Activated CD4-positive, alpha-beta T cell treated with anti-CD3 and anti-CD28 coated beads, Interleukin-2, amount 10 ng/mL, durations not matched to agents 24 days and 14 days (primary cell): ENCODE measurements at places on chromosomes 16 and 17. TPM values are rescaled to one million over a fixed set of nuclear protein-coding genes. Genes with fewer than 3 reads are reported as not detected.

- no peak overlapping the region for H3K4me3 ChIP-seq
- peaks cover 18% of the 10 kb centered on the region for H3K4me1 ChIP-seq
- H3K27me3 ChIP-seq: no peaks in the 10 kb centered on the region
Observed at GRCh38 chr16:50185005-50185505, 31.9 kb downstream of the TENT4B start.

GRCh38 chr17:9116311-9116835 is 95.1 kb downstream of the NTN1 start:
- no peak for DNase-seq
- H3K27ac ChIP-seq: no peak overlapping the region
- H3K4me3 ChIP-seq: peak overlapping the region; percentile 32

- no peak overlapping the region for H3K27ac ChIP-seq
- no peak overlapping the region for H3K4me3 ChIP-seq
- DNase-seq: no peak
- no peaks in the 10 kb centered on the region for H3K27me3 ChIP-seq
- H3K36me3 ChIP-seq: no peaks in the 10 kb centered on the region
- peaks cover 15% of the 10 kb centered on the region for H3K4me1 ChIP-seq
Observed at GRCh38 chr16:11972128-11972527, 4.4 kb upstream of the SNX29 start.

- no peak overlapping the region for H3K4me3 ChIP-seq
- DNase-seq: no peak
- no peak overlapping the region for H3K27ac ChIP-seq
- H3K4me1 ChIP-seq: no peaks in the 10 kb centered on the region
- H3K27me3 ChIP-seq: peaks cover 2% of the 10 kb centered on the region
- no peaks in the 10 kb centered on the region for H3K36me3 ChIP-seq
Observed at GRCh38 chr16:71351558-71351901, 7.0 kb upstream of the CALB2 start.

DNA sequence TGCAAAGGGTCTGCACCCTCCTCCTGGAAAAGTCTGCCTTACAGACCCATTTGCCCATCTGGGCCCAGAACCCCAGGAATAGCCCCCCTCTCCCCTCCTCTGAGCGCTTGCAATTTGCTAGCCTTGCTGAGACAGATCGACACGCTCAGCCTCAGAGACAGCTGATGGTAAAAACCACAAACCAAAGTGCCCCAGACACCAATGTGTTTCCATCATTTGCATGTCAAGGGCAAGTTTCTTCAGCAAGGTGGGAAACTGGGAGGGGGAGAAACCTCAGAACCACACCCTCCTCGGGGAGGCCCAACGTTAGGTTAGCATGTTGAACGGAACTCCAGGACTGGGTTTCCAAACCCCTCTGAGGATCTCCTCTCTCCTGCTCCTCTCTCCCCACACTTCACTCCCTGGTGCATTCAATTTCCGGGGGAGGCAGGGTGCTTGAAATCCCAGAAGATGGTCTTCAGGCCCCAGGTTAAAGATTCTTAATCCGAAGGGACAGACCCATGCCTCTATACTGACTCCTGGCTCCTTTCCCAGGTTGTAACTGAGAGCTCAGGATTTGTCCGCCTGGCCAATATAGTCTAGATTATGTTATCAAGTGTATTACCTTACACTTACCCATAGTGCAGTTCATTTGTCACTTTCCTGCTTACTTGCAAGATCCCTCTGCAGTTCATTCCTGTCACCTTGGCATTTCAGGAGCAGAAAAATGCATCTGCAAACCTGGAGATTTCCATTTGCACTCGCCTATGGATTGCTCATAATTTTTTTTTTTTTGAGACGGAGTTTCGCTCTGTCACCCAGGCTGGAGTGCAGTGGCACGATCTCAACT is 1.3 kb upstream of the CUEDC1 start:
- no peak overlapping the region for H3K27ac ChIP-seq
- H3K27me3 ChIP-seq: peaks cover 58% of the 10 kb centered on the region
- no peaks in the 10 kb centered on the region for H3K36me3 ChIP-seq

GRCh38 chr16:77171745-77172635 is 19.0 kb upstream of the MON1B start:
- no peaks in the 10 kb centered on the region for H3K36me3 ChIP-seq
- H3K4me1 ChIP-seq: no peaks in the 10 kb centered on the region

DNA sequence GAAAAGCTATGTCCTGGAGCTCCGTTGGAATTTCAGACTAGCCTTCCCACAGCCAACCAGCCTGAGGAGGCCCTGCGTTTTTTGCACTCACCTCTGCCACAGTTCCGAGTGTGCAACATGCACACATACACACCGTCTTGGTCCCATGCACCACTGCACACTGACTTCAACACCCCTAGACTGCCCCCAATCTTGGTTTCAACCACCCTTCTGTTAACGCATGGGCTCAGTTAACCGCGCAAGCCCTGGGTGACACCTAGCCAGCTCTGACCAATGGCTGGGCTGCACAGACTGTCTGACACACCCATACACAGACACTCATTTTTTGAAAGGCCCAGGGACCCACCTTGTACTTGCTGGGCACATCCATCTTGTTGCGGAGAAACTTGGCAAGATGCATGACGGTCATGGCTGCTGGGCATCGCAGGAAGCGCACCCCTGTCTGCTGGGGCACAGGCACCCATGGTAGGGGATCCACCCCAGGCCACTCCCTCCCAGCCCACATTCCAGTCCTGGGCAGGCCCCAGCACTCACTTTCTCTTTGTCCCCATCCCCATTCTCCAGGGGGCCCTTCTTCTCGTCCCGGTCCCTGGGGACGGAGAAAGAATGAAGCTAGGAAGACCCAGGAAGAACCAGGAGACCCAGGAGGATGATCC is 8.0 kb downstream of the CISD3 start:
- H3K36me3 ChIP-seq: peaks cover 2% of the 10 kb centered on the region
- H3K27me3 ChIP-seq: no peaks in the 10 kb centered on the region
- peaks cover 29% of the 10 kb centered on the region for H3K4me1 ChIP-seq
- no peak overlapping the region for H3K27ac ChIP-seq
- no peak overlapping the region for H3K4me3 ChIP-seq

- no peak for DNase-seq
- H3K27me3 ChIP-seq: no peaks in the 10 kb centered on the region
- peaks cover 25% of the 10 kb centered on the region for H3K4me1 ChIP-seq
Observed at GRCh38 chr17:29665481-29665810, 42.7 kb upstream of the CORO6 start.

- H3K27me3 ChIP-seq: peaks cover 6% of the 10 kb centered on the region
- no peak overlapping the region for H3K4me3 ChIP-seq
- H3K4me1 ChIP-seq: peaks cover 15% of the 10 kb centered on the region
- DNase-seq: no peak
- no peaks in the 10 kb centered on the region for H3K36me3 ChIP-seq
Observed at GRCh38 chr17:36667922-36668321, 66.5 kb downstream of the MRM1 start.

DNA sequence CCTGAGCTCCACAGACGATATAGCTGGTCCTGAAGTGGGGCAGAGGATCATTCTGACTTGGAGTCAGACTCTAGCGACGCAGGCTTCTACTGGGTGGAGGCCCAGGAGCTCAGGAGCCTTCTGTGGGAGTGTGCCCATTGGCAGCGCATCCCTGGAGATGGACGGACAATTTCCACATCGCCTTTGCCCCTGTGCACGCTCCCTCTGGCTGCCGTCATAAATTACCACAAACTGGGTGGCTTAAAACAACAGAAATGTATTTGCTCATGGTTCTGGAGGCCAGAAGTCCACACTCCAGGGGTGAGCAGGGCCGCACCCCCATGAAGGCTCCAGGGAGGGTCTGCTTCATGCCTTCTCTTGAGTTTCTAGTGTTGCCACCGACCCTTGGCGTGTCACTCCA is 6.9 kb downstream of the CARD14 start:
- no peak for DNase-seq
- H3K27ac ChIP-seq: no peak overlapping the region
- no peaks in the 10 kb centered on the region for H3K36me3 ChIP-seq
- no peaks in the 10 kb centered on the region for H3K27me3 ChIP-seq
- no peak overlapping the region for H3K4me3 ChIP-seq
- H3K4me1 ChIP-seq: no peaks in the 10 kb centered on the region

- H3K4me1 ChIP-seq: peaks cover 23% of the 10 kb centered on the region
- H3K36me3 ChIP-seq: peaks cover 21% of the 10 kb centered on the region
- H3K27ac ChIP-seq: no peak overlapping the region
- no peak for DNase-seq
- no peak overlapping the region for H3K4me3 ChIP-seq
- no peaks in the 10 kb centered on the region for H3K27me3 ChIP-seq
Observed at GRCh38 chr17:18043491-18043890, 4.3 kb downstream of the GID4 start.

GRCh38 chr16:78816499-78817195 is 717.2 kb downstream of the WWOX start:
- H3K27ac ChIP-seq: no peak overlapping the region
- no peaks in the 10 kb centered on the region for H3K36me3 ChIP-seq
- no peaks in the 10 kb centered on the region for H3K27me3 ChIP-seq
- DNase-seq: no peak
- H3K4me1 ChIP-seq: no peaks in the 10 kb centered on the region
- no peak overlapping the region for H3K4me3 ChIP-seq

DNA sequence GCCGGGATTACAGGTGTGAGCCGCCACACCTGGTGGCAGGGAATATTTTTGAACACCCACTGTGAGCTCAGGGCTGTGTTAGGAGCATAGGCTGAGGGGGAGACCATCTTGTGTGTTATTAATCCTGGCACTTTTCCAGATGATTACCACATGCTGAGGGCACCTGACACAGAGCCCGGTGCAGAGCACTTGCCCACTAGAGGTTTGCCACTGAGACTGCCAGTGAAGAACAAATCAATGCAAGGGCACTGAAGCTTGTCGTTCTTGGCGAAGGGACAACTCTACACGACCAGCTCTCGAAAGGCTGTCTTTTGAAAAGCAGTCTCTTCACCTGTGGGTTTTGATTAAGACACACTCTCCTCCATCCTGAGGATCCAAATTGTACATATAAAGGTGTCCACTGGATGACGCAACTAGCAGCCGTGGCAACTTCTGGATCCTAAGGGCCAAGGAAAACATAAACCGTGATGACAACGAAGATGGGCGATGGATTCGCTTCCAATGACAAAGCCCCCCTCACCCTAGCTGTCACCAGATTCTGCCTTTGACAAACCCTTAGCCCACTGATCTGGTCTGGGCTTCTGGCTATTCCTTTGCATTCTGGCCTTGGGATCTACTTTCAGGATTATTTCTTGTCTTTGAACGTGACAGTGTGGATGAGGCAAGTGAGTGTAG is 28.7 kb downstream of the WIPI1 start:
- H3K27ac ChIP-seq: no peak overlapping the region
- no peak overlapping the region for H3K4me3 ChIP-seq
- no peak for DNase-seq
- peaks cover 36% of the 10 kb centered on the region for H3K36me3 ChIP-seq
- H3K27me3 ChIP-seq: no peaks in the 10 kb centered on the region
- peaks cover 5% of the 10 kb centered on the region for H3K4me1 ChIP-seq

DNA sequence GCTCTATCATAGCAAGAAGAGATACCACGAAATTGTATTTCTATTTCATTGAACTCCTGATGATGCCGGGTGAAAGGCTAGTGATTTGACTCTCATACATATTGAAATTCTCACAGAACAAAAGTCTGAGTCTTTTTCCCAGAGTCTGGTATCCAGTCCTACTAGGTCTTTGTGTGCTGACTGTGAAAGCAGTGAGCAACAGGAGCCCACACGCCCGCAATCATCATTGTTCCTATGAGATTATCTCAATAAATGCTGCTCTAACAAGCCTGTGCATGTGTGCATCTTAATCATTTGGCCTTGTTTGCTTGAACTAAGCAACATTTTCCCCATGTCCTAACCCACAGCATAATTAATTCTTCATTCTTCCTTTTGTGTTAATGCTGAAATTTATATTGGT is 1466.0 kb downstream of the CDH11 start:
- H3K4me1 ChIP-seq: no peaks in the 10 kb centered on the region
- H3K27me3 ChIP-seq: no peaks in the 10 kb centered on the region
- no peak overlapping the region for H3K27ac ChIP-seq

GRCh38 chr17:78013683-78014467 is 55.4 kb downstream of the TNRC6C start:
- peaks cover 8% of the 10 kb centered on the region for H3K4me1 ChIP-seq
- peaks cover 4% of the 10 kb centered on the region for H3K36me3 ChIP-seq
- H3K27me3 ChIP-seq: no peaks in the 10 kb centered on the region
- H3K27ac ChIP-seq: no peak overlapping the region
- H3K4me3 ChIP-seq: no peak overlapping the region

- H3K4me1 ChIP-seq: peaks cover 41% of the 10 kb centered on the region
- H3K27me3 ChIP-seq: no peaks in the 10 kb centered on the region
- H3K4me3 ChIP-seq: peak overlapping the region; percentile 88
- peak overlapping the region; percentile 83 for H3K27ac ChIP-seq
Observed at GRCh38 chr17:1110541-1110861, 69.3 kb downstream of the ABR start.

DNA sequence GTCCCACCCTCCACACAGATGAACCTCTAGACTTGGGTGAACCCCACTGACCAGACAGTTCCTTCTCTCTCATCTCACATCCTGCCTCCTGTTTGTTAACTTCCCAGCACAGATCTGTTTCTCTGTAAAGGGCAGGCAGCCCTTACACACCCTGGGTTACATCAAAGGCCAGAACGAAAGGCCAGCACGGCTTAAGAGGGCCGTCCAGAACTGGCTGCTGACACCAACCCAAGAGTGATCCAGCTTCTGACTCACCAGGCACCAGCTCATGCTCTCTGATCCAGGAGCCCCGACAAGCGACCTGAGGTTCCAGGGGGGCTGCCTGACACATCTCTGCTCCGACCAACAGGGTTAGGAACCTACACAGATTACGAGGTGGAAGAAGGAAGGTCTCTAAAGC is 86.9 kb downstream of the MRM3 start:
- DNase-seq: no peak
- no peak overlapping the region for H3K27ac ChIP-seq
- H3K4me3 ChIP-seq: no peak overlapping the region
- no peaks in the 10 kb centered on the region for H3K36me3 ChIP-seq
- no peaks in the 10 kb centered on the region for H3K4me1 ChIP-seq

GRCh38 chr16:47519996-47520679 is 59.0 kb downstream of the PHKB start:
- peaks cover 9% of the 10 kb centered on the region for H3K4me1 ChIP-seq
- DNase-seq: no peak
- H3K27ac ChIP-seq: no peak overlapping the region
- H3K36me3 ChIP-seq: peaks cover 27% of the 10 kb centered on the region
- no peaks in the 10 kb centered on the region for H3K27me3 ChIP-seq

GRCh38 chr17:31488982-31489294 is 97.5 kb downstream of the RAB11FIP4 start:
- peaks cover 6% of the 10 kb centered on the region for H3K36me3 ChIP-seq
- DNase-seq: peak; percentile 72
- H3K27me3 ChIP-seq: peaks cover 3% of the 10 kb centered on the region
- H3K27ac ChIP-seq: peak overlapping the region; percentile 88

CD300LB gene
- total RNA-seq: not detected in 2 replicates

GP2 gene
- total RNA-seq: not detected in 2 replicates

MYH8 gene
- total RNA-seq: not detected in 2 replicates

SCGB1C2 gene
- not detected in 2 replicates for total RNA-seq

ITGB3 gene
- total RNA-seq: not detected in 2 replicates

ABHD15 gene
- 20.0 and 20.1 TPM in 2 replicates for total RNA-seq

GLIS2 gene
- total RNA-seq: 1.0 and 1.4 TPM in 2 replicates

AANAT gene
- total RNA-seq: not detected in 2 replicates

TM4SF5 gene
- not detected in 2 replicates for total RNA-seq

CCDC57 gene
- total RNA-seq: 56.0 and 58.4 TPM in 2 replicates

KRTAP2-3 gene
- not detected in 2 replicates for total RNA-seq

CD300LG gene
- not detected in 2 replicates for total RNA-seq

POLG2 gene
- 36.3 and 37.1 TPM in 2 replicates for total RNA-seq

PDP2 gene
- 48.0 and 51.8 TPM in 2 replicates for total RNA-seq

STAC2 gene
- total RNA-seq: not detected in 2 replicates

SOX9 gene
- not detected in 2 replicates for total RNA-seq

PIK3R6 gene
- 3.7 and 4.5 TPM in 2 replicates for total RNA-seq
